ENCODE measurements at places on chromosomes 3 and 15. TPM values are rescaled to one million over a fixed set of nuclear protein-coding genes. Genes with fewer than 3 reads are reported as not detected.

DNA sequence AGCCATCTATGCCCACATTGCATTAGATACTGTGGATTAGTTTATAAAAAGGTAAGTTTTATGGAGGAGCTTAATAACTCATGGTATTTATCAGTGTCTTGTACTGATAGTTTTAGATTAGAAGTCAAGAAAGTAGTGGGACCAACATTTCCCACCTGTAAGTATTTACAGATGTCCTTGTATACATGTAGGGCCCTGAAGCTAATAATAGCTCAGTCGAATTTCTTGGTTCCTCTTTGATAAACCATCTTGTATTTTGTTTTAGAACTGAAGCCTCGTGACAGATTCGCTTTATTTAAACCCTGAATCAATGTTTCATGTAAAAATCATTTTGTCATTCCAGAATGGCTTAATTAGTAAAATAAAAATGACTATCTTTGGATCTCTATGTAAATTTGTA, 73.4 kb downstream of the CRYBG3 start:
- no peak for DNase-seq

DNA sequence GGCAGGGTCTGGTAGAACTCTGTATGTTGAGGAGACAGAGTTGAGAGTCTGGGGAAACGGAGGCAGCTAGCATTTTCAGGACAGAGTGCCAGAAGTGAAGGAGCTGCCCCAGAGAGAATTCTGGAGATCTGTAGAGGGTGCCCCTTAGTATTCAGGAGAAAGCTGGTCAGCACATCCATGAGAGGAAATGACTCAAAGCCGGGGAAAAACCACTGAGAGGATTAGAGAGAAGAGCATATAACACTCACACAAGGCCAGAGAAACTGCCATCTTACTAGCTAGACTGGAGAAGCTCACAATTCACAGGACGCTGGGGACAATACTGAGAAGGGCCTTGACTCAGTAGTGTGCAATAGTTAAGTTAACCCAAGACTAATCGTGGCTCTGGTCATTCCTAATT, 75.7 kb upstream of the DPPA4 start:
- no peak for DNase-seq

DNA sequence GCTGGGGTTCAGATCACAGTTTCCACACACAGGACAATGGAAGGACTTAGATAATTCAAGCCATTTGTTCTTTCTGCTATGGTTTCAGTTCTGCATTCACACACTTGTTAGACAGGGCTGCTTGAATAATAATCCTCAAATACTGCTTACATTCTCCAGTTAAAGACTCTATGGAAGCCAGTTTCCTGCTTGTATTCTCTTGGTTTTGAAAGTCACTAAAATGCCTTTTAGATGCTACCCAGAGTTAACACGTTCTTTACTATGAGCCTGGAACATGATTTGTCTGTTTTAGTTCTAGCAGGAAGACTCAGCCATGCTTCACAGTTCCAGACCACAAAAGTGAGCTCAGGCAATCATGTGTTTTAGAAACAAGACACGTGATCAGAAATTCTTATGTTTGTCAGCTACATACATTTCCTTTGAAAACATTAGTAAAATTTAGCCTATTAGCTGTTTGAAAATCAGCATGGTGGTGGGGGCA, 152.4 kb downstream of the LEKR1 start:
- DNase-seq = no peak

DNA sequence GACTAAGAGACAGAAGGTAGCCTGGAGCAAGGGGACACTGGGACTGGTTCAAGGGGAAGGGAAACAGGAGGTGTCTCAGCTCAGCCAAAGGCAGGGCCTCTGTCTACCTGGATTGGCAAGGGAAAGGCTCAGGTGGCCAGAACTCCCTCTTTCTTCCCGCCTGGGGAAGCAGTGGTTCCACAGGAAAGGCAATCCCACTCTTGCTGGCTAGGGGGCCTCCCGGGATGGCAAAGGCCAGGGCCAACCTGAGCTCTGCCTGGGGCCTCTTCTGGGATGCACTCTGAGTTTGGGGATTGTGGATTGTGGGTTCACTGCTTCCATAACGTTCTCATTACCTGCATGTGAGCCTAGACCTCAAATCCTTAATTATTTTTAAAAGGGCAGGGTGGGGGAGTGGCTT, 13.0 kb upstream of the PARP6 start:
- no peak for DNase-seq

GRCh38 chr3:185176750-185177359, 24.0 kb upstream of the C3orf70 start:
- no peak for DNase-seq

DNA sequence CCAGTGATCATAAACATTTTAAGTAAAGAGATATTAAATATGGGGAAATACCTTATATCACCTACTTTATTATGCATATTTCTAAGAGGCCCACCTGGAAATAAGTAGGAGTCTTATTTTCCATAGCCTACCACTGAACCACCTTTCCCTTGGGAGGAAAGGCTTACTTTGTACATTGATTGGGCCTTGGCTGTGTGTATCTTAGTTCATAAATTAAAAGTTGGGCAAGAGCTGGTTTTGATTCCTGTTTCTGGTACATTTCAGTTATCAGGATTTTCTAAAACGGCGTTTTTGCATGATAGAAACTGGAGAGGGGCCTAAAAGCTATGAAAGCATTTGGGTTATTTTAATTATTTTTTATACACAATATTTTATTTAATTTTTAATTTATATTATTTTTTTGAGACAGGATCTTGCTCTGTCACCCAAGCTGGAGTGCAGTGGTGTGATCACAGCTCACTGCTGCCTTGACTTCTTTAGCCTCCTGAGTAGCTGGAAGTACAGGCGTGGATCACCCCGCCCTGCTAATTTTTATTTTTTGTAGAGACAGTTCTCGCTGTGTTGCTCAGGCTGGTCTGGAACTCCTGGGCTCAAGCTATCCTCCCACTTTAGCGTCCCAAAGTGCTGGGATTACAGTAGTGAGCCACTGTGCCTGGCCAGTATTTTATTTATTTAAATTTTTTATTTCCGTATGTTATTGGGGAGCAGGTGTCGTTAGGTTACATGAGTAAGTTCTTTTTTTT, 2.6 kb downstream of the GMPS start:
- DNase-seq = no peak

The GTF2E1 gene
- 11.0 TPM for polyA plus RNA-seq

- no peak for DNase-seq
Observed at GRCh38 chr3:119639494-119640350, 20.7 kb downstream of the POPDC2 start.

- DNase-seq = no peak
Observed at GRCh38 chr3:94716326-94717018, 653.6 kb downstream of the NSUN3 start.
